ENCODE measurements at places on chromosomes 13 and 19.

GRCh38 chr13:44796597-44797490 lies 192.4 kb downstream of the NUFIP1 start:
- DNase-seq: no peak

- no peak for DNase-seq
These were observed 48.1 kb downstream of the MPHOSPH8 start for GRCh38 chr13:19681517-19681916.

- no peak for DNase-seq
These were observed 529 bp downstream of the ZNF836 start for GRCh38 chr19:52170863-52171320.

GRCh38 chr13:18951412-18951811 lies 230.2 kb downstream of the TUBA3C start:
- DNase-seq: no peak

- DNase-seq: peak; percentile 81
These were observed 1.9 kb upstream of the PLPPR3 start for GRCh38 chr19:823565-824121.

- DNase-seq: no peak
These were observed 5.5 kb downstream of the MAG start for GRCh38 chr19:35297515-35297848.

DNA sequence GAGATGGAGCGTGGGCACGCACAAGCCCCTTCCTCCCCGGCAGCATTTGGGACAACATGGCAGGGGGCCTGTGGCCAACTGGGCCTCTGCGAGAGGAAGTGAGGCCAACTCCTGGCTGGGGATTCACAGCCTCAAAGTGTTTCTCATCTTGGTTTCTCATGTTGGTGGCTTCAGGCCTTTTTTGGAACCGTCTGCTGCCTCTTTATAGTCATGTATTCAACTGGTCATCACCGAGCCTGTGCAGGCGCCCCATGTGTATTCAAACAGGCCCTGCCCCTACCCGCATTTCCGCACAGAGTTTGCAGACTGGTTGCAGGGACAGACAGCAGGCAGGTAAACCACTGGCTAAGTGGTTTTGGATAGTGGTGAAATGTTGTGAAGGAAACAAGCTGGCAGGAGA lies 17.3 kb upstream of the RELB start:
- no peak for DNase-seq

DNA sequence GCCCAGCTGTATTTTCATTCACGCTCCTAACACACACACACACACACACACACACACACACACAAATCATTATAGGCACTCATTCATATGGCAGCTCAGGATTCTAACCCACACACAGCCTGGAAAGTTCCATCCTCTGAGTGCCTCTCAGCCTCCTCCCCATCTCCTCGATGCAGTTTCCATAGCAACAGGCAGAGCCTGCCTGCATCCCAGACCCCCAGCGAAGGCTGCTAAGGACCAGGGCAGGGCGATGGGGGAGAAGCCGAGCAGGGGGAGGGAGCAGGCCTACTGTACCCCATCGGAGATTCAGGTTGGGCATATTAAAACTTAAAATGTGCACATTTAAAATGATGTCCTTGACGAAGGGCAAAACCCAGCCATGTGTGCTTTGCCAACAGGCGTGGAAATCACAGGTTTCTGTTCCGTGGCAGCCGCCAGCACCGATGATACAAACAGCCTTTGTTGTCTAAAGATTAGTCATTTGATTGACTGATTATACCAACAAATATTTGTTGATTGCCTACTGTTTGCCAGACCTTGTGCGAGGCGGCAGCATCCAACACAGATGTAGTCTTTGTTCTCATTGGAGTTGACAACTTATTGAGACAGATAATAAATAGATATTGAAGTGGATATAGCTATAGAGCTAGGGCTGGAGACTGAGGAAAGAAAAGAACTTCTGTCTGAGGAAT lies 43.8 kb upstream of the USP29 start:
- no peak for DNase-seq

- DNase-seq: peak; percentile 55
These were observed 615.5 kb upstream of the KLHL1 start for GRCh38 chr13:70723732-70724131.

GRCh38 chr19:28961772-28962500 lies 251.0 kb downstream of the UQCRFS1 start:
- no peak for DNase-seq

- DNase-seq: no peak
These were observed 8.7 kb downstream of the BCL3 start for GRCh38 chr19:44757057-44757734.

DNA sequence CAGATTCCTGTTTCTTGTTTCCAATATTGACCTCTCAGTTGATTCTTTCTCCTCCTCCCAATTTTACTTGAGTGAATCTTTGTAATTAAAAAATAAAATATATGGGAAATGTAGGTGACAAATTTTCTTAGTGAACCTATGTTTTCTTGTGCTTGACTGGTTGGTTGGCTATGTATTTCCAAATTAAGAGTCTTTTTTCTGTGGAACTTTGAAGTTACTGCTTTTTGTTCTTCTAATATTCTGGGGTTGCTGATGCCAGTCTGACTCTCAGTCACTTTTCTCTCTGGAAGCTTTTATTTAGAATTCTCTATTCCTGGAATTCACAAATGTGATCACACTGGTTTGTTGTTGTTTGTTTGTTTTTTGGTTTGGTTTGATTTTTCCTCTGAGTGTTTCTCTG lies 9.8 kb downstream of the LSM14A start:
- no peak for DNase-seq

Measured in OCI-M1 (cell line).